ENCODE measurements at places on chromosomes 3 and 15.

GRCh38 chr15:86916671-86917360 lies 837.1 kb downstream of the AGBL1 start:
- no peak for DNase-seq

DNA sequence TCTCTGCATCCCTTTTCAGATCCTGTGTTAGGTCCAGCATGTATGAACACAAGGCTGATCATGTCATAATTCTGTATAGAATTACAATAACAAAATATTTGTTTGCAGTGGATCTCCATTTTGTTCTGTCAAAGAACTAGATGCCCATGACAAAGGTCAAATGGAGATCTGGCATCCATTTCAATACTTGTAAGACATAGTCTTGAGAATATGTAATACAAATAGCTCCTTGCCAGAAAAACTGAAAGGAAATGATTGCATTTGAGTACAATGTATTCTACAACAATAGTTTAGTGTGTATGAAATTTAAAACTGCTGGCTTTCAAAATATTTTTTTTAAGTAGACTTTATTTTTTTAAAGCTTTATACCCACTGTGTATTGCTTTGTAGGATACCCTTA lies 101.1 kb downstream of the CMSS1 start:
- DNase-seq, result no peak

- DNase-seq, result no peak
These were observed 162.7 kb upstream of the LYSMD4 start for GRCh38 chr15:99895956-99896311.

- no peak for DNase-seq
These were observed 68.7 kb downstream of the LMLN start for GRCh38 chr3:198028718-198029117.

- no peak for DNase-seq
These were observed 61.9 kb downstream of the ADAMTS17 start for GRCh38 chr15:100279849-100280248.

GRCh38 chr3:171198781-171199472 lies 172.4 kb upstream of the SLC2A2 start:
- DNase-seq, result no peak

DNA sequence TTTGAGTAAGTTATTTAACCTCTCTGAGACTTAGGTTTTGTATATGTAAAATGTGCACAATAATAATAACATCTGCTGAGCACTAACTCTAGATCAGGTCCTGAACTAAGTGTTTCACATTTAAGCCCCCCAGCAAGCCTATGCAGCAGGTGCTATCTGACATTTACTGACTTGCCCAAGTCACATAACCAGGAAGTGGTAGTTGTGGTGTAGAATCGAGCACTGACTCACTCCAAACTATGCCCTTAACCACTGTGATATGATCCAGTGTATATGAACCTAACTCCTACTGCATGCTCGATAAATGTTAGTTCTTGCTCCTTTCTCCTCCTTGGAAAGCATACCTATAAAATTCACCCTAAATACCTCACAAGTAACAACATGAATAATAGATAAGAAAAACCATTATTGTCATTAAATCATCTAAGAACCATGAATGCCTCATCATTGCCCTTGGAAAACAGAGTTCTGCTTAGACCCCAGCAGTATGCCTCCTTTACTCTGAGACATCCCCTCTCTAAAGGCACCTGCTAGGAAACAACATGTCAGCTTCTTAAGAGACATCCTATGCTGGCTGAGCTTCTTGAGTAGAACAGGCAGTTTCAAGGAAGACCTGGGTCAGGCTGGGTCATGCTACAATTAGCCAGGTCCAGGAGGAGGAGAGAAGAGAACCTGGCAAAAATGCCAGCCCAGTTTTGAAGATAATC lies 3.0 kb upstream of the SHC4 start:
- DNase-seq, result no peak

DNA sequence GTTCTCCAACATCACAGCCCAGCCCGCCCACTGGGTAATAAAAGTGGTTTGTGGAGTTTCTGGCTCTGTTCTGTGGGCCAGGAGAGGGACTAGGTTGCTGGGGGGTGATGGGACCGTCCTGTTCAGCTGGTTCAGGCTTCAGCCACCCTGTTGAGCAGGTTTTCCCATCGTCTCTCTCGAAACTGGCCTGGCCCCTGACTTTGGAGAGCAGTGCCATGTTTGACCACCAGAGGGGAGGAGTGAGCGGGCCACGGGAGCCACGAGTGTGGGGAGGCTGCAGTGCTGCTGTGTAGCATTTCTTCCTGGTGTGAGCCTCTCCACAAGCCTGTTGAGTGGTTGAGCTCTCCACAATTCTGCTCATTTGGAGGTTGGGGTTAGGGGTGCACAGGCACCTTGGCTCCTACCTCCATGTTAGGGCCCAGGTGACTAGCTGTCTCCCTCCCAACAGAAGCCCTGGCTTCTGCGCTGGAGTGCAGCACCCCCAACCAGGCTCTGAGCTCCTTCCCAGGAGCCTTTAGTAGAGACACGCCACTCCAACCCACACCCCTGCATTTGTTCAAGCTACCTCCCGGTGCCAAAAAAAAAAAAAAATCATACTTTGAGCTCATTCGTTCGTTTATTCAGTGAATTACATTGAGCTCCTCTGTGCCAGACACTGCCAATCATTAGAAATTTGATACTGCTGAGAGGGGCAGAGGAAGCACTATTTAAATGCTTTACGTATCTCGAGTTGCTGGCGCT lies 13.9 kb downstream of the SPINT1 start:
- peak; percentile 90 for DNase-seq

GRCh38 chr3:31945738-31946052 lies 35.4 kb downstream of the OSBPL10 start:
- DNase-seq, result no peak

DNA sequence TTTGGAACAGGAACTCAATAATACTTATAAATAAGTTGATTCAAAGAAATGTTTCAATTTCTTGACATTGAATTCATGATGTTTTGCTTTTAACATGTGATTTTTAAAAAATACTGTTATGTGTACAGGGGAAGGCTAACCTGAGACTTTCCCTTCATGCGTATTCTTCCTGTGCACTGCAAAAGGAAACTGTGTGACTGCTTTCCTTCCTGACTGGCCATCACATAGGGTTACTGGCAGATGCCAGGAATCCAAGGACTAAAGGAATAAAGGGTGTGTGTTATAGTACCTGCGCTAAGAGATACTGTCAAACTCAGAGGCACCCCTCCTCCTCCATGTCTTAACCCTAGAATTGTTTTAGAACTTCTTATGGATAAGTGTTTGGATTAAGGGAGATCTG lies 236.0 kb downstream of the UBE2E2 start:
- DNase-seq, result no peak

- no peak for DNase-seq
These were observed 28.3 kb downstream of the LMCD1 start for GRCh38 chr3:8529738-8530525.

GRCh38 chr3:149306751-149307434 lies 26.5 kb downstream of the TM4SF18 start:
- DNase-seq, result no peak

GRCh38 chr3:196149831-196150301 lies 61.3 kb downstream of the ZDHHC19 start:
- DNase-seq, result no peak

- no peak for DNase-seq
These were observed 4.0 kb downstream of the TM4SF1 start for GRCh38 chr3:149373235-149374125.

- DNase-seq, result no peak
These were observed 5.2 kb upstream of the GNAI2 start for GRCh38 chr3:50230794-50231125.

GRCh38 chr3:68988740-68989139 lies 24.7 kb downstream of the EOGT start:
- DNase-seq, result no peak

- no peak for DNase-seq
These were observed 561.4 kb downstream of the PYDC2 start for GRCh38 chr3:192022412-192022811.

DNA sequence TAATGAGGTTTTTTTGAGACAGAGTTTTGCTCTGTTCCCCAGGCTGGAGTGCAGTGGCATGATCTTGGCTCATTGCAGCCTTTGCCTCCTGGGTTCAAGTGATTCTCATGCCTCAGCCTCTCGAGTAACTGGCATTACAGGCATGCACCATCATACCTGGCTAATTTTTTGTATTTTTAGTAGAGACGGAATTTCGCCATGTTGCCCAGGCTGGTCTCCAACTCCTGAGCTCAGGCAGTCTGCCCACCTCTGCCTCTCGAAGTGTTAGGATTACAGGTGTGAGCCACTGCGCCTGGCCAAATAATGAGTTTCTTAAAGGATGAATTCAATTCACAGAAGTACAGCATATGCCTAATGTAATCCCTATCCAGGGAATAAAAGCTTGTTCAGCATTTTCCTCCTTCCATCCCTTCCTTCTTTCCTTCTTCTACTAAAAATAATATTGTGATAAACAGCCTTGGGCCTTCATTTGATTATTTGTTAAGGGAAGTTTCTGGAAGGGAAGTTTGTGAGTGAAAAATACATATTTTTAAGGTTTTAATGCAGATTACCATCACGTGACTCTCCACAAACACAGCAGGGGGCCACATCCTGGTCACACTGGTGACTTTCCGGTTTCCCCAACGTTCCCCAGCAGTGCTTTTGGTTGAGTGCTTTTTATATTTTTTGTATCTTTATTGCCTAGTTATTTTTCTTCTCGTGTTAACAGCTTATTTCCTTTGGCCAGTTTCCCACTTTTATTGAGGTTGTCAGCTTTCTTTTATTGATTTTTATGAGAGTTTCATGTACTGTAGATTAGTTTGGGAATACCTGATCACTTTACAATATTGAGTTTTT lies 116.8 kb downstream of the USP13 start:
- DNase-seq, result no peak

- DNase-seq, result peak; percentile 51
These were observed 43.6 kb upstream of the ATP2B2 start for GRCh38 chr3:10548992-10549391.

GRCh38 chr3:123380261-123380660 lies 68.6 kb downstream of the ADCY5 start:
- DNase-seq, result no peak

GRCh38 chr3:20353286-20353685 lies 167.3 kb upstream of the SGO1 start:
- no peak for DNase-seq

DNA sequence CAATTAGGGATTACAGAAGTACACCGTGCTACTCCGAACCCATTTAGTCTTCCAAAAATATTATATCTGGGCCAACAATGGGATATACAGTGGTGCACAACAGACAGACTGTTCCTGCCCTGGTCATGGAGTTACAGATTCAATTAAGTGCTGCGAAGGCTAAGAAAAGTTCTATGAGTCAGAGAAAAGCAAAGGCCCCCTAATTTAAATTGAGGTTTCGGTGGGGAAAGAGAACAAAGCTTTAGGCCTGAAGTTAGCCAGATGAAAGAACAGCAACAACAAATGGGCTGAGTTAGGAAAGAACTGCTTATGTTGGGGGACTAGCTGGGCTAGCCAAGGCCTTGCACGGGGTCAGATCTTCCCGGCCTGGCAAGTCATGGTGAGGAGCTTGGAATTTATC lies 131.8 kb downstream of the MDFIC2 start:
- no peak for DNase-seq

DNA sequence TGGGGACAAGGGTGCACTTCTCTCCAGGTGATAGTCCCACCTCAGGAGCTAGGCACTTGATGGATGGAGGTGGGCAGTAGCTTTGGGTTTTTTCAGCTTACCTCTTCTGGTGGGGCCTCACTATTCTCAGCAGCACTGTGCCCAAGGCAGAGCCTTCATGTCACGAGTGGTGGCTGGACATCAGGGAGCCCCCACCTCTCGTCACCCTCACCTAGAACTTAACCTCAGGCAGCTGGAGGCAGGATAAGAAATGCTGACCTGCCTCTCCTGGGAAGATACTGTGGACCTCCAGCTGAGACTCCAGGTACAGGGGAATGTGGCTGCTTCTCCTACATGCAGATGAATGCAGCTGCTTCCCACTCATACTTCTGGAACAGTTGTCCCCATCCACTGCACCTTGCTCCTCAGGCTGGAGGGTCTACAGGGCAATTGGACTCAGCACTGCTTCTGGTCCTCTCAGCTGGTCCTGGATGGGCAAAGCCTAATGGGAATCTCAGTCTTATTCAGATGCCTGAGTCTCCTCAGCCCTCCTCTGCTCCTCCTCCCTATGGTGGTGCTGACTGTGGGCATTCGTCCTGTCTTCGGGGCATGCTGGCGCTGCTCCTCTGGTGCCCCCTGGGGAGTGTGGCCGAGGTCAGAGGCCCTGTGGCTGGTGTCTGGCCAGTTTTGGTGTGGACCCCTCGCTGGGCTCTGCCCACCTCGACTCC lies 129.9 kb downstream of the KLF13 start:
- peak; percentile 27 for DNase-seq

- DNase-seq, result no peak
These were observed 700 bp upstream of the EDEM1 start for GRCh38 chr3:5186858-5187155.

- DNase-seq, result no peak
These were observed 280.3 kb upstream of the THBS1 start for GRCh38 chr15:39300451-39301153.

- no peak for DNase-seq
These were observed 249.1 kb downstream of the PLCL2 start for GRCh38 chr3:17133632-17134545.

DNA sequence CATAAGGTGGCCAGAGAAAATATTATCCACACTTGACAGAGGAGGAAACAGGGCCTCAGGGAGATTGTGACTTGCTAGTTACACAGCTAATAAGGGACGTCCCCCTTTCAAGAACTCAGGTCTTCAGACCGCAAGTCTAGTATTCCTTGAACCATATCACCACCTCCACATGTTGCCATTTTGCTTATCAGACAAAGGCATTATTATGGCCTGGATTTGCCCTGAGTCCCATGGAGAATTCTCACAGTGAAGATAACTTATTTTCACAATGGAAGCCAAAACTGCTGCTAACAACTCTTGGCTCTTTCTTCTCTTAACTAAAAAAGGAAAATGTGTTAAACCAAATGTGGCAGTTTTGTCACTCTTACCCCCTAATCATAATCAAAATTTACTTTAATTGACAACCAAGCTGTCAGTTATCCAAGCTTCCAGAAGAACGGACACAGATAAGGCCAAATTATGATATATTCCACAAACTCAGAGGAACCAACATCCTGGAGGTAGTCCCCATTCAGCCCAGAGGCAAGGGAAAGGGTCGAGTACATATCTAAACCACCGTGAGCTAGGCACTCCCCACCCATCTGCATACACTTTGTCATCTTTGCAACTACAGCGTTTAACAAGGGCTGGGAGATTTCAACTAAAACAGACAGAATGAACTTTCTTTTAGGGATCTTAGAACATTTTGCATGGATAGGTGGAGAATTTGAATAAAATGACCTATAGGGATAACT lies 63.6 kb upstream of the THBS1 start:
- DNase-seq, result no peak
